ENCODE measurements at places on chromosomes 13 and 19.

DNA sequence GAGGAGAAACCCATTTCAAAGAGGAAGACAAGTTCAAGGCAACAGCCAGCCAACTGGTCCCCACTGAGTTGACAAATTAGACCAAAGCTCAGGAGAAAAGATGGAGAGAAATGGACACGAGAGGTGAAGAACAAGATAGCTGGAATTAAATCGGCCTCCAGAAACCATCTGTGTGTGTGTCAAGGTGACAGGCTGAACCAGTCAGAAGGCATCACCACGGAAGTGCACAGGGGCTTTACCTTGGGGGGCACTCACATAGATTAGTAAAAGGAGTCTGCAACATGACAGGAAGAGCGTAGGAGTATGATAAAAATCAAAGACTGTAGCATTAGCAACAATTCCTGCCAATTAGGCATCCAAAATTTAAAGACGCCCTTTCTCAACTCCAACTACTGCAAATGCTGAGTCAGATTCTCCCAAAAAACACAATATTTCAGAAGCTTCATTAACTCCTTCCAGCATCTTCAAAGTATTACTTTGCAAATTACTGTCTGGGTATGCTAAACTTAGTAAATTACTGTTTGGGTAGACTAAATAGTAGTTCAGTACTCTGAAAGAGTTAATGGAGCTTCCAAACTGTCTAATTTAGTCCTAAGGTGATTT is 66.2 kb downstream of the FOXO1 start:
- no peak for DNase-seq

GRCh38 chr19:532561-533363 is 1.2 kb downstream of the CDC34 start:
- no peak for DNase-seq

DNA sequence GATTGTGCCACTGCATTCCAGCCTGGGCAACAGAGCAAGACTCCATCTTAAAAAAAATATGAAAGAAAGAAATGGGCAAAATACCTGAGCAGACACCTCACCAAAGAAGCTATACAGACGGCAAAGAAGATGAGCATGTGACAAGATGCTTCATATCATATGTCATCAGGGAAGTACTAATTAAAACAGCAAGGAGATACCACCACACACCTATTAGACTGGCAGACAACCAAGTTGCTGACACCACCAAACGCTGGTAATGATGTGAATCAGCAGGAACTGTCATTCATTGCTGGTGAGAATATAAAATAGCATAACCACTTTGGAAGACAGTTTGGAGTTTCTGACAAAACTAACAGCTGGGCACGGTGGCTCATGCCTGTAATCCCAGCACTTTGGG is 11.5 kb upstream of the TFDP1 start:
- DNase-seq: no peak

DNA sequence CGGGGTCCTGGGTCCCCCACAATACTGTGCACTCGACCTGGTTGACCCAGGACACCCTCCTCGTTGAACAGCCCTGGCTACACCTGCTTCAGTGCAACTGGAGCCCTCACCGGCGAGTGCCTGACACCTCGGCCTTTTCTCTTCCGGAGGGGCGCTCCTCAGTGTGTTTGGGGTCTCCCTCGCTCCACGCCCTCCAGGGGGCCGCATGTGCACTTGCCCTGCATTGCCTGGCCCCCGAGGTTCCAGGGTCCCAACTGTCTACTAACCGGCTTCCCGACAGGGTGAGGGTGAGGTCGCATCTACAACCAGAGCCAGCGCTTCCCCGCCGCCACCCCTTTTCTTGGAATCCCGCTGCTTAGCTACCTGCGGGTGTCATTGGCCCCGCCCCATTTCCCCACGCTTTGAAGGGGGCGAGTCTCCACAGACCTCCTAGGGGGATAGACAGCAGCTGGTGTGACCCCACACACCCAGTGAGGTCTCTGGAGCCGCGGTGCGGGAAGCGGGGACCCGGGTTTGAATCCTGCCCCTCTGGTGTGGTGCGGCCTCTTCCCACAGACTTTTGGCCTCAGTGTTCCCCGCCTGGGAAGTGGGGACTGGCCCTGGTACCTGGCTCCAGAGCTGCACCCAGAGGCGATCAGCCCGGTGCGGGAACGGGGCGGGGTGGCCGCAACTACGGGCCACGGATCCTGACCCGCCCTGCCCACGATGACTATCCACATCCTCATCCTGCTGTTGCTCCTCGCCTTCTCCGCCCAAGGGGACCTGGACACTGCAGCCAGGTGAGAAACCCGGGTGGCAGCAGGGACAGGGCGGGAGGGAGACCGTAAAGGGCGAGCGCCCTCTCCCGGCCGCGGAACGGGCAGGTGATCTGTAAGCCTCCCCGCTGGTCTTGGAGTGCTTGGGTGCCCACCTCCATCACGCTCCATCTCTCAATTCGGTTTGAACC is at the start of gene ADM5:
ADM5 (plus strand) TSS at position 462 of the 946 bp plus-strand sequence; CDS start at position 706, 244 bp downstream.
- no peak for DNase-seq

- no peak for DNase-seq
These were observed 9.0 kb downstream of the CAPN12 start for GRCh38 chr19:38735257-38735686.

DNA sequence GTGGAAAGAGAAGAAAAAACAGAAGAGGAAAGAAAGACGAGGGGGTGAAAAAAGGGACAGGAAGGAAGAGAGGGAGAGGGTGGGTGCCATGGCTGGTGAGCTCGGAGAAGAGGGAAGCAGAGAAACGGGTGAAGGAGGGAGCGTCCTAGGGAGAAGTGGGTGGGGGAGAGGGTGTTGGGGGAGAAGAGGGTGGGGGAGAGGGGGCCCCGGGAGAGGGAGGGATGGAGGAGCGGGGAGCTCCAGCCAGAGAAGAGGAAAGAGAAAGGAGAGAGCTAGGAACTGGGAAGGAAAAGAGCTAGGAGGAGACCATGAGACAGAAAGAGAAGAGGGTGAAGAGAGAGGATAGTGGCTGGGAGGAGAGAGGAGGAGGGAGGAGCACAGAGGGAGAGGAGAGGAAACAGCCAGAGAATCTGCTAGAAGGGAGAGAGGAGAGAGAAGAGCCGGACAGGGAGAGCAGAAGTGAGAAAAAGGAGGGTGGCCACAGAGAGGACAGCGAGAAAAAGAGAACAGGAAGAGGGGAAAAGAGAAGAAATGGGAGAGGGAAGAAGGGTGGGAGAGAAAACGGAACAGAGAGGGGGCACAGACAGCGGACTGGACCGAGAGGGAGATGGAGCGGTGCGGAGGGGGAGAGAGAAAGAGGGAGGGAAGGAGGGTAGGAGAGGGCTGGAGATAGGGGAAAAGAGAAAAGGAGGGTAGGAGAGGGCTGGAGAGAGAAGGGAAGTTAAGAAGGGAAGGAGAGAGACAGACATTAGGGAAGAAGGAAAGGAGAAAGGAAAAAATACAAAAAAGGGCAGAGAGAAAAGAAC is 11.9 kb upstream of the GARIN5A start:
- no peak for DNase-seq

- DNase-seq: no peak
These were observed 29.9 kb downstream of the SIPA1L3 start for GRCh38 chr19:37936886-37937285.

DNA sequence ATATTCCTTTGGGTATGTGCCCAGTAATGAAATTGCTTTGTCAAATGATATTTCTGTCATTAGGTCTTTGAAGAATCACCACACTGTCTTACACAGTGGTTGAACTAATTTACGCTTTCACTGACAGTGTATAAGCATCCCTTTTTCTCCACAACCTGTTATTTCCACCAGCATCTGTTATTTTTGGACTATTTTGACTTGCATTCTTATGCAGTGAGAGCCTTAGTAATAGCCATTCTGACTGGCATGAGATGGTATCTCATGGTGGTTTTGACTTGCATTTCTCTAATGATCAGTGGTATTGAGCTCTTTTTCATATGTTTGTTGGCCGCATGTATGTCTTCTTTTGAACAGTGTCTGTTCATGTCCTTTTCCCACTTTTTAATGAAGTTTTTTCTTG is 92.0 kb upstream of the SPATA13 start:
- DNase-seq: no peak

DNA sequence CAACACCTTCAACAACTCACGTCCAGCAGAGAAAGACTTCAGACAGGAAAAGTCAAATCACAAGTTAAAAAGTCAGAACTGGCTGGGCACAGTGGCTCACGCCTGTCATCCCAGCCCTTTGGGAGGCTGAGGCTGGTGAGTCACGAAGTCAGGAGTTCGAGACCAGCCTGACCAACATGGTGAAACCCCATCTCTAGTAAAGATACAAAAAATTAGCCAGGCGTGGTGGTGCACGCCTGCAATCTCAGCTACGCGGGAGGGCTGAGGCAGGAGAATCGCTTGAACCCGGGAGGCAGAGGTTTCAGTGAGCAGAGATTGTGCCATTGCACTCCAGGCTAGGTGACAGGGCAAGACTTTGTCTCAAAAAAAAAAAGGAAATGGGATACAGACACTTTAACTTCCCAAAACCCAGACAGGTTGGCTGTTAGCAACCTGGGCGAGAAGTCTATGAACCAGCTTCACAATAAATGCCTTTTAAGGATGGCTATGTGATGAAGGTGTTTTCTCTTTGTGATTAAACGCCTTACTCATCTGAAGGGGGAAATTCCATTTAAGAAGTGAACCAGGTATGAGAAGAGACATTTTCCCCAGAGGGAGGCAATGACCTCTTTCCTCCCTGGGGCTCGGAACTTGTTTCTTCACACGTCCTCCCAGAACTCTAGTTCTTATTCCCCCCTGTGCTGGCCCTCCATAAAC is 80.4 kb downstream of the INSR start:
- DNase-seq: no peak

- no peak for DNase-seq
These were observed 3.9 kb downstream of the PLK5 start for GRCh38 chr19:1527650-1528309.

- no peak for DNase-seq
These were observed at the start of gene FCER2 for GRCh38 chr19:7701654-7702457. FCER2 (minus strand) TSS chr19:7702131; CDS start chr19:7699760, 2,371 bp downstream.

DNA sequence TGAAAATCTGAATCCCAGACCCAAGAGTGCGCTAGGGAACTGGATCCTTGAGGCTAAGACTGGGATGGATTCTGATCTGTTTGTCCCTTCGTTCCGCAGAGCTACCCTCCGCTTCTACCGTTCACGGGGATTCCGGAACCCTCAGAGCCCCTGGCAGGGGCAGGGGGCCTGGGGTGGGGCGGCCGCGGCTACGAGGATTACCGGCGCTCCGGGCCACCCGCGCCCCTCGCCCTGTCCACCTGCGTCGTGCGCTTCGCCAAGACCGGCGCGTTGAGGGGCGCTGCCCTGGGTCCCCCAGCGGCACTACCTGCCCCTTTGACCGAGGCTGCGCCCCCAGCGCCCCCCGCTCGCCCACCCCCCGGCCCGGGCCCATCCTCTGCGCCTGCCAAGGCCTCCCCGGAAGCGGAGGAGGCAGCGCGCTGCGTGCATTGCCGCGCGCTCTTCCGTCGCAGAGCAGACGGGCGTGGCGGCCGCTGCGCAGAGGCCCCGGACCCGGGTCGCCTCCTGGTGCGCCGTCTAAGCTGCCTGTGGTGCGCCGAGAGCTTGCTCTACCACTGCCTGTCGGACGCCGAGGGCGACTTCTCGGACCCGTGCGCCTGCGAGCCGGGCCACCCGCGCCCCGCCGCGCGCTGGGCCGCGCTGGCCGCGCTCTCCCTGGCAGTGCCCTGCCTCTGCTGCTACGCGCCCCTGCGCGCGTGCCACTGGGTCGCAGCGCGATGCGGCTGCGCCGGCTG is 7.1 kb downstream of the SPRED3 start:
- DNase-seq: no peak

- no peak for DNase-seq
These were observed 64.9 kb upstream of the FGF14 start for GRCh38 chr13:102466610-102467190.

DNA sequence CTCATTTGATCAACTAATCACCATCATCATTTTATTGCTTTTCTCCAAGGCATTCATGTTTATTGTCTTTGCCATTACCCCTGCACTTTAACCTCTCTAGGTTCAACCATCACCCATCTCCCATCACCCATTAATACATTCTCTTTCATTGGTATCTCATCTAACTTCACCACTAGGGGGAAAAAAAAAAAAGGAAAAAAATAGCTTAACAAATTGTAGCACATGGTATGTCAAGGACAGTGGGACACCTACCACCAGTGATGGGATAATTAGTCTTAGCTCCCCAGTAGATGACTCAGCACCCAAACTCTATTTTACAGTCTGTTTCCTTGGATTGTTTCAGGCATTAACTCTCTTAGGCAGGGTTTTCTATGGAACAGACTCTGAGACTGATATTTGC is 1770.2 kb upstream of the MIR17HG start:
- DNase-seq: no peak

DNA sequence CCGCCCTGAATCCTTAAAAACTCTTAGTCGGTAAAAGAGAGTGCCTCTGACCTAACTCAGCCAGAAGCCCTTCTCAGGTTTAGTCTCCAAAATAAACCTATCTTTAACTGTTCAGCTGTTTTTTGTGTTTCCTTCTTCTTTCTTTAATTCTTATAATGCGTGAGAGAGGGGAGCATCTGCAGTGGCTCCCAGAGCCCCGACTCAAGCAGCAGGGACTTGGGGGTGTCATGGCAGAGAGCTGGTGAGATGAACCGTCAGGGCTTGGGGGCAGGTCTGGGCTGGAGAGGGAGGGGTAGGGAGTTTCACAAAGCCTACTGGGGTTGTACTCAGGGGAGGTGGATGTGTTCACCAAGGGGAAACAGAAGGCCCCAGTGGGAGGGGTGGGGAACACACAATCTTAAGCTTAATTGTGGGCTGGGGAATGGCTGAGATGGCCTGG is 16.8 kb upstream of the SIGLEC6 start:
- DNase-seq: no peak
